ENCODE measurements at places on chromosomes 3 and 15.

DNA sequence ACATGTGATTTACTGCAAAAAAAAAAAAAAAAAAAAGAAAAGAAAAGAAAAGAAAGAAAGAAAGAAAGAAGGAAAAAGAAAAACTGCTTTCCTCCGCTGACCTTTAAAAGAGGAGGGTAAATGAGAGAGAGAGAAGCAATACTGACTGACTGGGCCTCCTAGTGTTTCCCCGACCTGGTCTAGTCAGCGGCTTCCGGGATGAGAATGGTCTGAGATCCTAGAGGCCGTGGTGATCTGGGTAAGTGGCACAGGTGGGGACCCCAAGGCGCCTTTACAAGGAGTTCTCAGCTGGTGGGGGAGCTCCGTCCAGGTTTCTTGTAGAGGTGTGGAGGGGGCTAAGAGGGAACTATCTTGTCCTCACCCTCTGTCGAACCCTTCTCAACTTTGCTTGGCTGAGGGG lies 223.1 kb downstream of the MEIS2 start:
- no peak for DNase-seq
- H3K27me3 ChIP-seq = peaks cover 29% of the 10 kb centered on the region
- H3K36me3 ChIP-seq = no peaks in the 10 kb centered on the region
- H3K4me3 ChIP-seq = no peak overlapping the region
- H3K27ac ChIP-seq = no peak overlapping the region
- H3K4me1 ChIP-seq = no peaks in the 10 kb centered on the region

DNA sequence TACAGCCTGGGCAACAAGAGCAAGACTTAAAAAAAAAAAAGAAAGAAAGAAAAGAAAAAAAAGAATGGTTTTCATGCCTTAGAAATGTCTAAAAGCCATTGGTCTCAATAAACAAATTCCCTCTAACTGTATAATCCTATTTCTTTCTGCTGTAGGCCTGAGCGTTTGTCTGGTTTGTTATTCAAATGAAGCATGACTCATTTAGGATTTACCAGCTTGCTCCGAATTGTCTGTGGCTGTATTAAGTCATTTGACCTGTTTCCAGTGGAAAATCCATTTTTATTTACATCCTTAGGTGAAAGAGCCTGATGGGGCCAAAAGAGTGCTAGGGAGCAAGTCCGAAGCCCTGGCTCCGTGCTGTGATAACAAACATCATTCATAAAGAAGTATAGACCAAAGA lies 73.8 kb downstream of the BDH1 start:
- no peaks in the 10 kb centered on the region for H3K36me3 ChIP-seq
- no peak overlapping the region for H3K4me3 ChIP-seq
- no peak overlapping the region for H3K27ac ChIP-seq
- H3K27me3 ChIP-seq = no peaks in the 10 kb centered on the region
- H3K4me1 ChIP-seq = no peaks in the 10 kb centered on the region

DNA sequence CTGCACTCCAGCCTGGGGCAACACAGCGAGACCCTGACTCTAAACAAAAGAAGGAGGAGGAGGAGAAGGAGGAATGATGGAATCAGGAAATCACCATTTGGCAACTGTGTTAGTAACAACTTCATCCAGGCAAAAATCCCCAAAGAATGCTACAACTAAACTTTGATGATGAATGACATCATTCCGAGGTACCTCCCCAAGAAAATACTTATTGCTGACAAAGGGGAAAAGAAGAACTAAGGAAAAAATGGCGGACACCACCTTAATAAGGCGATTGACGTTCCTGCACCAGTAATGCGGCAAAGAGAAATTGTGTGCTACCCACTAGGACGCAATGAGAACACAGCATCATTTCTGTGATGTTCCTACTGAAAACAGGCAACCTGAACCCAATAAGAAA lies 78.2 kb upstream of the SLC6A11 start:
- peaks cover 16% of the 10 kb centered on the region for H3K27me3 ChIP-seq
- DNase-seq = no peak
- H3K4me3 ChIP-seq = no peak overlapping the region
- H3K27ac ChIP-seq = no peak overlapping the region

DNA sequence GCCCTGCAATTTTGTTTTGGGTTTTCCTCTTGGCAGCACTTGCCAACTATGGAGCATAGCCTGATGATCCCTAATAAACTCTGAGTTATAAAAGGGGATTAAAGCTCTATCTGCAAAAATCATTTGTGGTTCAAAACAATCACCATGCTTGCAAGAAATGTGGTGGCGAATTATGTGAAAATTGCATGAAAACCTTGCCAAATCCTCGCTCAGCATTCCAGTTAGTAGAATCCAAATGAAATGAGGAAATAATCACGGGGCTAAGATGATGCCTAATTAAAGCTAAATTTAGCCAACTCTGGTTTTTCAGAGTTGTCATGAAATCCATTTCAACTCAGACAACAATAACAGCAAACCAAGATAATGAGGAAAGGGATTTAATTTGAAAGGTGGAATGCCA lies 73.0 kb upstream of the PROK2 start:
- no peaks in the 10 kb centered on the region for H3K36me3 ChIP-seq
- no peak overlapping the region for H3K27ac ChIP-seq
- H3K4me1 ChIP-seq = peaks cover 7% of the 10 kb centered on the region
- no peaks in the 10 kb centered on the region for H3K27me3 ChIP-seq

DNA sequence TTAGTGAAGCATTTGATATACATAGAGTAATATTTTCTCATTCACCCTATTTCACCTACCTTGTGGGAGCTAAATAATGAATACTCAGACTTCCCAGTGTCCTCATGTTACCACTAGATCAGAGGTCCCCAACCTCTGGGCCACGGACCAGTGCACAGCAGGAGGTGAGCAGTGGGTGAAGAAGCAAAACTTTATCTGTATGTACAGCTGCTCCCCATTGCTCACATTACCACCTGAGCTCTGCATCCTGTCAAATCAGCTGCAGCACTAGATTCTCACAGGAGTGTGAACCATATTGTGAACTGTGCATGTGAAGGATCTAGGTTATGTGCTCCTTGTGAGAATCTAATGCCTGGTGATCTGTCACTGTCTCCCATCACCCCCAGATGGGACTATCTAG lies 79.4 kb downstream of the RETNLB start:
- H3K4me1 ChIP-seq = no peaks in the 10 kb centered on the region
- no peaks in the 10 kb centered on the region for H3K36me3 ChIP-seq
- no peak for DNase-seq

GRCh38 chr3:177679568-177680471 lies 482.5 kb upstream of the TBL1XR1 start:
- DNase-seq = no peak
- H3K36me3 ChIP-seq = no peaks in the 10 kb centered on the region
- H3K27me3 ChIP-seq = no peaks in the 10 kb centered on the region
- H3K4me3 ChIP-seq = no peak overlapping the region
- peaks cover 6% of the 10 kb centered on the region for H3K4me1 ChIP-seq
- no peak overlapping the region for H3K27ac ChIP-seq

DNA sequence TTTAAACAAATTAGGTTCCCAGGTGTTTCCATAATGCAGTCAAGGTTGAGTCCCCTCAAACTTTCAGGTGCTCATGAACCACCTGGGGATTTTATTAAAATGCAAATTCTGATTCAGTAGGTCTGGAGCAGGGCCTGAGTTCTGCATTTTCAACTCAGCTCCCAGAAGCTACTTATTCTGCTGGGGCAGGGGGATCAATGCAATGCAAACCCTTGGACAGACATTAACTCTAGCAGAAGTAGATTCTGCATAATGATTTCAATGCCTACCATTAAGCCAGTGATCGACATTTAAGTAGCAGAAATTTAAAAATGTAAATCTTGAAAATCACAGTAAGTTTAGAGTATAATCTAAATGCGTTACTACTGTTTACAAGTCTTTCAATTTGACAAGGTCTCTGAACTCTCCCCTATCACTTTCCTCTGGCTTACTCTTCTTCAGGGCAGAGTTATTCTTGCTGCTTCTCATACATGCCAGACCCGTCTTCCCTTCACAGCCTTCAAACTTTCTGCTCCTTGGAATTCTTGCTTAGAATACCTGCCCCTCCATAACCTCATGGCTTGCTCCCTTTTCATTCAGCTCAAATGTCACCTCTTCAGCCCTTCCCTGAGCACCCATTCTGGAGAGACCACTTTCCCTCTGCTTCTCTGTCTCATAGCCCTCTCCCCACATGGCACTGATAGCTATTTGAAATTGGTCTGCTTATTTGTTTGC lies 19.3 kb upstream of the DPPA4 start:
- H3K4me3 ChIP-seq = no peak overlapping the region
- no peak for DNase-seq
- H3K4me1 ChIP-seq = no peaks in the 10 kb centered on the region
- H3K36me3 ChIP-seq = no peaks in the 10 kb centered on the region
- no peak overlapping the region for H3K27ac ChIP-seq

GRCh38 chr3:145450018-145450682 lies 710.8 kb downstream of the PLOD2 start:
- H3K4me1 ChIP-seq = no peaks in the 10 kb centered on the region
- H3K27ac ChIP-seq = no peak overlapping the region
- DNase-seq = no peak
- H3K27me3 ChIP-seq = no peaks in the 10 kb centered on the region

- H3K36me3 ChIP-seq = no peaks in the 10 kb centered on the region
- H3K27me3 ChIP-seq = no peaks in the 10 kb centered on the region
- peaks cover 12% of the 10 kb centered on the region for H3K4me1 ChIP-seq
- no peak for DNase-seq
Observed at GRCh38 chr15:74315626-74316025, 51.8 kb downstream of the CYP11A1 start.

- H3K36me3 ChIP-seq = no peaks in the 10 kb centered on the region
- no peaks in the 10 kb centered on the region for H3K4me1 ChIP-seq
- no peaks in the 10 kb centered on the region for H3K27me3 ChIP-seq
- H3K4me3 ChIP-seq = no peak overlapping the region
- DNase-seq = no peak
Observed at GRCh38 chr3:62159709-62160092, 213.6 kb downstream of the FEZF2 start.

GRCh38 chr3:188776447-188776846 lies 395.3 kb upstream of the TPRG1 start:
- H3K27ac ChIP-seq = no peak overlapping the region
- H3K36me3 ChIP-seq = no peaks in the 10 kb centered on the region
- H3K4me1 ChIP-seq = no peaks in the 10 kb centered on the region
- no peak overlapping the region for H3K4me3 ChIP-seq

DNA sequence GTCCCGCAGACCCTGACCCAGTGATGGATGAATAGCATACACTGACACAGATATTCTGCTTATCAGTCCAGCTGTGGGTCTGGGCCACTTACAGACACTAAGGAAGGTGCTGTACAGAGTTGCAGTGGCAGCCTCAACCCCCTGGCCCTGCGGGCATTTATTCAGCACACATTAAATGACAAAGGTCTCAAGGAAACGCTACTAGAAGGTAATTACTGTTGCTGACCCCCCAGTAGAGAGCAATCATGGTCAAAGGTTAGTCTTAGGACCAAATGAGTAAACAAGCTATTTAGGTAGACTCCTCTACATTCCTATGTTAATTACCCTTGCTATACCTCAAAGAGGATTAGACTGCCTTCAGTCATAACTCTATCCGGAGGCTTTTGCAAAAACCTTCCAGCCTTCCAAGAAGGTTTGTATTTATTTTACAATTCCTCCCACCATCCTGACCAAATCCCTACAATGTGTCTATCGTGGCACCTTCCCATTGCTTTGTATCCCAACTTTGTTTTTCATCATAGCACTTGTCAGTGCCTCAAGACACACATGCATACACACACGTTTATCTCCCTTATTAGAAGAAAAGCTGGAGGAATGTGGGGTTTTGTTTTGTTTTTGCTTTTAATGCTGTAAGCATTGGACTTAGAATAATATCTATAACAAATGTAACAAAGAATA lies 227.9 kb downstream of the PYDC2 start:
- no peaks in the 10 kb centered on the region for H3K27me3 ChIP-seq
- no peak overlapping the region for H3K27ac ChIP-seq
- no peak overlapping the region for H3K4me3 ChIP-seq
- H3K4me1 ChIP-seq = no peaks in the 10 kb centered on the region

- no peaks in the 10 kb centered on the region for H3K36me3 ChIP-seq
- H3K4me1 ChIP-seq = no peaks in the 10 kb centered on the region
- no peak overlapping the region for H3K27ac ChIP-seq
- no peak overlapping the region for H3K4me3 ChIP-seq
- no peak for DNase-seq
- no peaks in the 10 kb centered on the region for H3K27me3 ChIP-seq
Observed at GRCh38 chr3:100226712-100227429, 33.9 kb upstream of the TBC1D23 start.

GRCh38 chr3:10766049-10766705 lies 49.9 kb upstream of the SLC6A11 start:
- no peaks in the 10 kb centered on the region for H3K4me1 ChIP-seq
- no peak overlapping the region for H3K27ac ChIP-seq
- no peak for DNase-seq

- no peaks in the 10 kb centered on the region for H3K36me3 ChIP-seq
- H3K4me1 ChIP-seq = no peaks in the 10 kb centered on the region
- DNase-seq = no peak
- no peak overlapping the region for H3K27ac ChIP-seq
Observed at GRCh38 chr3:48407542-48408099, 22.3 kb downstream of the PLXNB1 start.

- no peaks in the 10 kb centered on the region for H3K36me3 ChIP-seq
- H3K27ac ChIP-seq = no peak overlapping the region
- DNase-seq = no peak
- H3K4me1 ChIP-seq = no peaks in the 10 kb centered on the region
- no peaks in the 10 kb centered on the region for H3K27me3 ChIP-seq
Observed at GRCh38 chr15:46815765-46816164, 901.5 kb upstream of the SEMA6D start.

- DNase-seq = no peak
- H3K27ac ChIP-seq = no peak overlapping the region
- no peak overlapping the region for H3K4me3 ChIP-seq
- peaks cover 11% of the 10 kb centered on the region for H3K4me1 ChIP-seq
Observed at GRCh38 chr3:114207768-114208167, 28.9 kb upstream of the DRD3 start.

DNA sequence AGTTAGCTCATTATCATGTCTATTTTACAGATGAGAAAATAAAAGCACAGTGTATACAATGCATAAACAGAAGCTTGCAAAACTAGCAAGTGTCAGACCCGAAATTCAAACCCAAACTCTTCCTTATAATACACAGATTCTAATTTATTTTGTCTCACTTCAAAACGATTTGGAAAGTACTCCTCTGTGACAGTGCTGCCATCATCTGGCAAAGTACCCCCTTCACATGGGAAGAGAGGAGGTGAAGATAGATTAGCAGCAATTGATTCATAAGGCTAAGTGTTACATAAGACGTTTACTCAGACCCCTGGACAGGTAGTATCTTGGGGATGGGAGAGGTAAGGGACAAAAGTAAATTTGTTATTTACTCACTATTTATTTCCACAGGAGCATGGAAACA lies 744.0 kb upstream of the SGO1 start:
- no peaks in the 10 kb centered on the region for H3K4me1 ChIP-seq
- H3K36me3 ChIP-seq = no peaks in the 10 kb centered on the region
- H3K27me3 ChIP-seq = no peaks in the 10 kb centered on the region
- no peak overlapping the region for H3K4me3 ChIP-seq
- DNase-seq = no peak
- no peak overlapping the region for H3K27ac ChIP-seq

DNA sequence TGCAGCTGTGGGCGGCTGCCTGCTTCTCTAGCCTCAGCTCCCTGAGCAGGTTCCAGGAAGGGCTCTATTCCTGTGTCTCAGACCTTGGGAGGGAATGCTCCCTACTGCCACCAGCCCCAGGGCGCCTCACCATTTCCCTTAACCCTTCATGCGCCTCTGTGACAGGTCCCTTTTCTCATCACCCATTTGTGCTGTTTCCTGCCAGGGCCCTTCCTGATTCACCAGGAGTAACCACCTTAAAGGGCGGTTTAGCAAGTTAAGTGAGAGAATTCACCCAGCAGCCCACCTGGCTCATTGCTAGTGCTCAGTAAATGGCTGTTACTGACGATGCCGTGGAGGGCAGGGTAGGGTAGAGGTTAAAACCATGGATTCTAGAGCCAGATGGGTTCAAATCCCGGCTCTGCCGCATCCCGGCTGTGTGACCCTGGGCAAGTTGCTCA lies 87.8 kb downstream of the WNT7A start:
- H3K36me3 ChIP-seq = no peaks in the 10 kb centered on the region
- no peak overlapping the region for H3K27ac ChIP-seq
- no peak overlapping the region for H3K4me3 ChIP-seq
- no peaks in the 10 kb centered on the region for H3K27me3 ChIP-seq

Measured in CD4-positive, alpha-beta memory T cell (primary cell).